Nucleus accumbens (tissue), 56 donors: ENCODE measurements at places on chromosomes 6 and 20.

DNA sequence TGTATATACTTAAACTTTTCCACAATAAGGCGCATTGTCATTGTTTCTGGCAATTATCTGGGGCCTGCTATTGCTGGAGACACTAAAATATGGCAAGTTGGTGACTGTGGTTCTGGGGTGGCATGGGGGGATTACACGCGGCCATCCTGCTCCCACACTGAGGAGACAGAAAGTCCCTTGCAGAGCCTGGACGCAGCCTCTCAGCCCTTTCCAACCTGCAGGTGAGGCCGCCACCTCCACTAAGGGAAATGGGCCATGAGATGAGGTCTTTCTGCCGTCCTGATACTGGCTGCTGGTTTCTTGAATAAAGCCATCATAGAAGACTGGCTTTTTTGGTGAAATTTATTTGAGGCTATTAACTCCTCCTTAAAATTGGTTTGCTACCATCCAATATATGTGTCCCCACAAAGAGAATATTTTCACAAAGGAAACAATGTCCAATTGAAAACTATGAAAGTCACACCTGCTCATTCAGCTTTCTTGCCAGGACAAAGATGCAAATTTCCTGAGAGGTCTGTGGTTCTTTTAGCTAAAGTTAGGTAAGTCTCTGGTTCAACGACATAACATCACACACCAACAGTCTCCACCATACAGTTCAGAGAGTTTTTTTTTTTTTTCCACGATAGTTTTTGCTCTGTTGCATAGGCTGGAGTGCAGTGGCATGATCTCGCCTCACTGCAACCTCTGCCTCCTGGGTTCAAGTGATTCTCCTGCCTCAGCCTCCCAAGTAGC, 13.0 kb downstream of the TXNDC5 start:
- DNase-seq, result no peak

DNA sequence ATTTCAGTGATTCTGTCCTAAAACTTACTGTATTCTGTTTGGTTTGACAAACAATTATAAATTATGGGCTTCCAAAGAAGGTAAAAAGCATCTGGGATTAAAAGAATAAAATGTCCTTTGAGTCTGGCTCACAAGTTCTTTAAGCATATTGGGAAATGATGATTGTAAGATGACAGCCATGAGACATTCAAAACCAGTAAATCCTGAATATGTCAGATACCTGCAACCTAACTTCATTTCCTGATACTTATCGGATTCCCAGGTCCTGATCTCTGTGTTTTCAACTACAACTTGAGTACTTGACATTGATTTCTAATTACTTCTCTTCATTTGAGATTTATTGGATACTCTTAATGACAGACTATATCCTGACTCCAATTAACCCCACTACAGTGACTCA, 446.6 kb downstream of the GRIK2 start:
- no peak for DNase-seq

- DNase-seq, result no peak
Measured at GRCh38 chr6:7215798-7216231, 97.2 kb downstream of the SSR1 start.

DNA sequence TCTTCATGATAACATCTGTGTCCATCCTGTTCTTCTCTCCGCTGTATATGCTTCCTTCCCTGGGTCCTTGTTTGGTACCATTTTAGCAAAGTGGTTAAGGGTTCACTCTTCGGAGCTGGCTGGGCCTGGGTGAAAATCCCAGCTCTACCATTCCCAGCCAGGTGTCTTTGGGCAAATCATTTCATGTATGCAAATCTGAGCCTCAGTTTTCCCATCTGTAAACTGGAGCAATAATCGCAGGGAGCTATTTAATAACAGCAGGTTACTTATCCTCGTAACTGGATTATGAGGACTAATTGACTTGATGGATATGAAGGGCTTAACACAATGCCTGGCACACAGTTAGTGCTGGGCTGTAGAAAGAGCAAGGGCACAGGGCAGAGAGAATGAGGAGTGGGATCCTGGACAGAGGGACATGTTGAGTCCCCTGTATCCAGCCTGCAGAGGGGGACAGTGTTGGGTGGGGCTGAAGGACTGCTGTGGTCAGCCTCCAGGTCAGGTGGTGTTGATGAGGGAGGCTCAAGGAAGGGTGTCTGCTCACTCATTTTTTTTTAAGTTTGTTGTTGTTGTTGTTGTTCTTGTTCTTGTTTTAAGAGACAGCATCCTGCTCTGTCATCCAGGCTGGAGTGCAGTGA, 44.3 kb upstream of the FAM83D start:
- DNase-seq, result no peak

DNA sequence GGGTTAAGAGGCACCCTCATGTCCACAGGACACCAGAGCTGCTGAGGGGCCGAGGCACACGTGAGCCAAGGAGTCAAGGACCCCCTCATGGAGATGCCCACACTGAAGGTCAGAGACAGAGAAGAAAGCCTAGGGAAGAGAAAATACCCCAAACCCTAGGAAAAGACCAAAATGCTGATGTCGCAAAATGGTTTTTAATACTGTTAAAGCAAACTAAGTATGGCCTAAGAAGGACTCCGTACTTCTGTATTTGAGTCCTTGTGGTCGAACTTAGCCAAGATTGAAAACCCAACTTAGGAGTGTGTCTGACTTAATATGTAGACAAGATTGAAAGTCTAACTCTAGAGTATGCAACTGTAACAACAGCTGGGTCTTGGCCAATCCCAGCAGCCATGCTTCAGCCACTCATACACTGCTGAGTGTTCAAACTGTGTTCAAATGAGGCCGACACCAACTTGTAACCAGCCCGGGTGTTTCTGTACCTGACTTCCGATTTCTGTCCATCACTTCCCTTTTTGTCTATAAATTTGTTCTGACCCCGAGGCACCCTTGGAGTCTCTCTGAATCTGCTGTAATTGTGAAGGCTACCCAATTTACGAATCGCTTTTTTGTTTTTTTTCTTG, 92.6 kb upstream of the AGPAT4 start:
- no peak for DNase-seq

- no peak for DNase-seq
Measured at GRCh38 chr20:61382194-61382593, 130.1 kb downstream of the CDH4 start.

DNA sequence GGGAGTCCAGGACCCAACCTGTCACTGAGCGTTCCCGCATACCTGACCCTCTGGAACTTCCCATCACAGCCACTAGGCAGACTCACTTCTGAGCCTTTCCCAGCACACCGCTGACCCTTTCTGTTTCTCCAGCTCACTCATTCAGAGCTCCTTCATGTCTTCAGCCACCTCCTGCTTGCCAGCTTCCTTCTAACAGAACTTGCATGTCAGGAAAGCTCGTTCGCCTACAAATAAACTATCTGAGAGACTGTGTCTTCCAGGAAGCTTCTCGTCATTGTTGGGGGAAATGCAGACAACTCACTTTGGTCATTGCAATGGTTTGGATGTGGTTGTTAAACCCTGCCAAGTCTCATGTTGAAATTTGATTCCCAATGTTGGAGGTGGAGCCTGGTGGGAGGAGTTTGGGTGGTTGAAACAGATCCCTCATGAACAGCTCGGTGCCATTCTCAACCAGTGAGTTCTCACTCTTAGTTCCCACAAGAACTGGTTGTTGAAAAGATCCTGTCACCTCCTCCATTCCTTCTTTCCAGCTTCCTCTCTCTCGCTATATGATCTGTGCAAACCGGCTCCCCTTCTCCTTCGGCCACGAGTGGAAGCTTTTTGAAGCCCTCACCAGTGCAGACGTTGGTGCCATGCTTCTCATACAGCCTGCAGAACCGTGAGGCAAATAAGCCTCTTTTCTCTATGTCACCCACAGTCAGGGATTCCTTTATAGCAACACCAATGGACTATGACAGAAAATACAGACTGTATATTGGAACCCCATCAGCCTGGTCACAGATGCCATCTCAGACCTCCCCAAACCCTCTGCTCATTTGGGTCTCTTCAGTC, 1.4 kb upstream of the MUC21 start:
- DNase-seq, result no peak

DNA sequence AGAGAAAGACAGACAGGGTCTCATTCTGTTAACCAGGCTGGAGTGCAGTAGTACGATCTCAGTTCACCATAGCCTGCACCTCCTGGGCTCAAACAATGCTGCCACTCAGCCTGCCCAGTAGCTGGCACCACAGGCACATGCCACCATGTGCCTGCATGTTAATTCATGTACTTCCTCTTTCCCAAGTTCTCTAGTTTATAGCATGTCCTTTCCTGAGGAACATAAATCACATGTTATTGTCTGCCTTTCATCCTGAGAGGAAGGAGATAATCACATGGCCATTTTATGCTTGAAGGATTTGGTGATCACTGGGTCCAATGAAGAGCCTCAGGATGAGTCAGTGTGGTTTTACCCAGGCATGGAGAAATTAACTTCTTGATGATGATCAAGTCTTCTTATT, 47.9 kb downstream of the COL11A2 start:
- no peak for DNase-seq

DNA sequence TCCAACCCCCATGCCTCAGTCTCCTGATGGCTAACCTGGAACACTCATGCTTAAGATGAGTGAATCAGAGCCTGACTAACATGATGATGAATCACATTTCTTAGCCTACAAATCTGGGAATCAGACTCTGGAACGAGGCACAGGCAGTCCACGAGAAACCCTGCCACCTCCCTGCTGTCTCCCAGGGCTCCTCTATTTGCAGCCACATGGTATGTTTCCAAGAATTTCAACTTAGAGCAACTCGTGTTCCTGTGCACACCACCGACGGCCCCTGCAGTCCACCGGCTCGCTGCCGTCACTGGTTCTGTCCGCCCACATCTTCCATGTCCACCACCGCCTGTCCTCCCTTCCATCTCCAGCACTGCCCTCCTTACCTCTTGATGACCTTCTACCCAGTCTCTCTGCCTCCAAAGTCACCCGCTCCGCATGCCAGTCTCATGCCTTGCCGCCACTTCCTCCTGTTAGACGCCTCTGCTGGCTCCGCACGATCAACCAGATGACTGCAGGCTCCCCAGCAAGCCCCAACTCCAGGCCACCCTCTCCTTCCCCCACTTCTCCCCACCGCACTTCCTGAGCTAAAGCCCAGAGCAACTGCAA, 87.6 kb downstream of the AGPAT4 start:
- DNase-seq, result no peak

DNA sequence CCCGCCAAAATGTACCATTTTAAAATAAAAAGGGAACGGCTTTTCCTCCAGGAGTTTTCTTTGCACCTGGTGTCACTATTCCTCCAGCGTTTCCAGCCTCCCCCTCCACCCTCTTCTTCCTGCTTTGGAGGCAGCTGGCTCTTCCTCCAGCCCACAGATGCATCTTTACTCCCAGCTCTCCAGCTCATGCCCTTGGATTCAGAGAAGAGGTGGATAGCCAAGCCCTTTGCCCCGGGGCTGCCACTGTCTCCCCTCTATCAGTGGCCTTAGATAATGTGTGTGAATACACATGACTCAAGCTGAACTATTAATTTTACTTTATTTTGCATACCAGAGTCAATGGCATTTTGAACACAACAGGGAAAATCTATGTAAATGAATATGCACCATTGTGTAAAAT, 15.3 kb upstream of the CDH4 start:
- no peak for DNase-seq

GRCh38 chr20:8547035-8547650, 415.1 kb downstream of the PLCB1 start:
- no peak for DNase-seq

DNA sequence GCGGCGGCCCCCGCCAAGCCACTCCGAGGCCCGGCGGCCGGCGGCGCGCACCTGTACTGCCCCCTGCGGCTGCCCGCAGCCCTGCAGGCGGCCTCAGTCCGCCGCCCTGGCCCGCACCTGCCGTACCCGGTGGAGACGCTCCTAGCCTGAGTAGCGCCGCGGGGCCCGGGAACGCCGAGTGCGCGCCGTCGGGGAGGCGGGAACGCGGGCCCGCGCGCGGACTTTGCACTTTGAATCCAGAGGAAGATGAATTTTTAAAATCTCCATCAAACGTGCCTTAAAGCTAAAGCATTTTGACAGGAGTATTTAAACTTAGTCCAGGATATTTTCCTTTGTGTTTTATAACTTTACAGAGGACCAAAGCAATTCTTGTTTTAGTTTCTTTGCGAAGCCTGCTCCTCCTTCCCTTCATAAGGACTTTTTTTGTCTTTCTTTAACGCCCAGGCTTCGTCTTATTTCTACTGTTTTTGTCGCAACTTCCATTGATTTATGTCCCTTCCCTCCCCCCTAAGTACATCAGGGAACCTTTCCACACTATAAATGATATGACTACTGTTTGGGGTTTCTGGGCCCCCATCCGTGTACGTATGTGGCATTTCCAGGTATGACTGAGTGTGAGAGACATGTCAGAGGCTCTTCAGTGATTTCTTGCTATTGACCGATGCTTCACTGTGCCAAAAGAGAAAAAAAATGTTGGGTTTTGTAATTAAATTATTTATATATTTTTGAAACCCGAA, 2.0 kb downstream of the FOXQ1 start:
- no peak for DNase-seq

GRCh38 chr6:53263917-53264316, 84.8 kb downstream of the ELOVL5 start:
- no peak for DNase-seq

DNA sequence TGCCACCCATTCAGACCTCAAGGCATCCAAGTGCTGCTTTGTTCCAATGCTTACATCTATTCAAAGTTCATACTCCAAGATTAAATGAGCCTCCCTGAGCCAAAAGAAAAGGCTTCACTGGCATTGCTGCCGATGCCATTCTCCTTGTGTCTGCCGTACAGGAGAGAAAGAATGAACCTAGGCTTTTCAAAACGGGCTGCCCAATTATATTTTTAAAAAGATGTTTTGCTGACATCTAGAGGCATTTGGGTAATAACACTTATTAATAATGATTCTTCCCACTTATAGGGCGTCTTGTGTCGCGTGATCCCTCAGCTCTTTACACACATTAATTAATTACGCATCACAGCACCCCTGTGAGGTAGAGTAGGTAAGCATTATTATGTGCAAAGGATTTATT, 545.6 kb downstream of the PKHD1 start:
- DNase-seq, result no peak

DNA sequence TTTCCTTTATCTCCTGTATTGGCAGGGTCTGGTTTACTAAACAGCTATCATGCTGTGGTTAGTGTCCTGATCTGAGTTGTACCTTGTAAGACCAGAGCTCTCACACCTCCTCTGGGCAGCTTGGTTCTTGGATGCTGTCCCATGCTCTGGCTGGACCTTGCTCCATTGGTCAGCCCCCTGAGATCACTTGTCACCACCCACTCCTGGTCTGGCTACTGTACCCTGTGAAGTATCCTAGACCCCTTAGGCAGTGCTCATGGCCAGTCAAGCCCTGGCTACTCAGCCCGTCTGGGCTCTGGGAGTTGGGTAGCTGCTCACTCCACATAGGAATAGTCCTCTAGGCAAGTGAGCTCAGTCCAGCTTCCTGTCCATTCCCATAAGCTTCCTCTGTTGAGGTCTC, 31.1 kb downstream of the ADGRF4 start:
- DNase-seq, result no peak

- no peak for DNase-seq
Measured at GRCh38 chr6:5133943-5134342, 48.8 kb downstream of the PPP1R3G start.

GRCh38 chr20:58558486-58559367, 43.5 kb upstream of the APCDD1L start:
- no peak for DNase-seq
